ENCODE measurements at places on chromosomes 4 and X. TPM values are rescaled to one million over a fixed set of nuclear protein-coding genes. Genes with fewer than 3 reads are reported as not detected.

TMEM255A gene
- total RNA-seq, result not detected

BTC gene
- not detected for total RNA-seq

FAM47A gene
- not detected for total RNA-seq

UCP1 gene
- not detected for total RNA-seq

DNA sequence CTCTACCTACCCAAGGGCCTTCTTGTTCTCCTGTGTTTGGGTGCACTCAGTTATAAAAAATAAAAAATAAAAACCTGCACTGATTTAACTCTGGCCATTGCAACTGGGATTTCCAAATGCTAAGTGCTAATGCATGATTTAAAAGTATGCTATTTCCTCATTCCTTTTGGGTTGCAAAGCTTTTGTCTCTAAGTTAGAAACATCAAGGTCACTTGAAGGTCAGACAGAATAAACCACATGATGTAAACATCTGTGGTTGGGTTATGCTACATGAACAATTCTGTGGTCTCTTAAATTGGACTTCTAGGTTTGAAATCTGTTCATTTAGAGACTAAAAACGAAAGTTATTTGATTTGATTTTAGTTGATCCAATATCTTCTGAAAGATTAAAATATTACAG is 1547.4 kb upstream of the TENM3 start:
- DNase-seq, result no peak

- peak; percentile 39 for DNase-seq
Observed at GRCh38 chr4:88275516-88275915, 8.8 kb downstream of the PPM1K start.

GRCh38 chrX:26649534-26649933 is 433.6 kb downstream of the MAGEB5 start:
- no peak for DNase-seq

DNA sequence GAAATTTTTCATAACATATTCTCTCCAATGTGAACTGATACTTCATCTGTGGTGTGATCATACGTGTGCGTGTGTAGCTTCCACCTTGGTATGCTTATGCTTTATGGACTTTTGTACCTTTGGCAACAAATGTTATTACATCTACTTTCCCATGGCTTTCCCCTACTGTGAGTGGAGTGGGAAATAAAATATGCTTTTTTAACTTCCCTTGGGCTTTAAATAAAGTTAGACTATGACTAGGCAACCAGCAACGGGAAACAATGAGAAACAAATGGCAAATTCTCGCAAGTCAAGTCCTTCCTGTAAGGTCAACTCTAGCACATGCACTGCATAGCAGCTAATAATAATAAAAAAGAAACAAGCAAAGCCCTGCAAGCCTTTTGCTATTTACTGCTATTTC is 205.0 kb upstream of the PDE5A start:
- no peak for DNase-seq

GRCh38 chr4:148800940-148801339 is 358.7 kb upstream of the NR3C2 start:
- DNase-seq, result peak; percentile 32

GRCh38 chrX:554271-554670 is 76.3 kb upstream of the SHOX start:
- no peak for DNase-seq

- DNase-seq, result peak; percentile 21
Observed at GRCh38 chr4:144645631-144646522, at the start of gene HHIP. TSS of gene HHIP (plus strand) at chr4:144646156. CDS start at chr4:144646676, 520 bp downstream.

All from MG63 (cell line).